Hepatocyte (in vitro differentiated cells): ENCODE measurements at places on chromosomes 11 and 22. TPM values are rescaled to one million over a fixed set of nuclear protein-coding genes. Genes with fewer than 3 reads are reported as not detected.

Gene KCNK4
- not detected in 2 replicates for polyA plus RNA-seq

Gene OR51B4
- polyA plus RNA-seq = 0.17 TPM in 1 of 2 replicates, not detected in the other

Gene TSPAN32
- polyA plus RNA-seq = 4.8 and 7.0 TPM in 2 replicates

Gene MAJIN
- polyA plus RNA-seq = not detected in 2 replicates

DNA sequence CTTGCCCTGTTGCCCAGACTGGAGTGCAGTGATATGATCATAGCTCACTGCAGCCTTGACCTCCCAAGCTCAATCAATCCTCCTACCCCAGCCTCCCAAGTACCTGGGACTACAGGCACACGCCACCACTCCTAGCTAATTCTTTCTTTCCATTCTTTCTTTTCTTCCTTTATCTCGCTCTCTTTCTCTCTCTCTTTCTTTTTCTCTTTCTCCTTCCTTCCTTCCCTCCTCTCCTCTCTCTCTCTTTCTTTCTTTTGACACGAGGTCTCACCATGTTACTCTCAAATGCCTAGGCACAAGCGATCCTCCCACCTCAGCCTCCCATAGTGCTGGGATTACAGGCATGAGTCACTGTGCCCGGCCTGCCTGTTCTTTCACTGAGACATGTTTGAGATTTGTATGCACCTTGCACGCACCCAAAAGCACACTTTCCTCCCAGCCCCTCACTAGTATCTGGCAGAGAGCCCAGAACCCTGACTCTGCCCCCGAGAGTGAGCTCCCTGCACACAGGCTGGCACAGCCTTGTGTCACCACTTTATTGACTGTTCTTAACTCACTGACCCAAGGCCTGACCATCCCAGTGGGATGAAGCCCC, 56.8 kb downstream of the CD6 start:
- DNase-seq = no peak
- H3K27me3 ChIP-seq = peaks cover 8% of the 10 kb centered on the region
- no peak overlapping the region for H3K4me3 ChIP-seq
- H3K36me3 ChIP-seq = no peaks in the 10 kb centered on the region
- H3K27ac ChIP-seq = no peak overlapping the region

Gene UPB1
- polyA plus RNA-seq = 0.39 and 1.0 TPM in 2 replicates

- peak overlapping the region; percentile 77 for H3K4me3 ChIP-seq
- peak overlapping the region; percentile 37 for H3K27ac ChIP-seq
- H3K36me3 ChIP-seq = no peaks in the 10 kb centered on the region
- DNase-seq = peak; percentile 33
- H3K27me3 ChIP-seq = peaks cover 62% of the 10 kb centered on the region
Measured at GRCh38 chr11:43942662-43943371, 380 bp downstream of the C11orf96 start.

Gene SYT12
- 0.50 and 1.8 TPM in 2 replicates for polyA plus RNA-seq

Gene UVRAG
- 15.3 and 21.1 TPM in 2 replicates for polyA plus RNA-seq

Gene ABCG4
- polyA plus RNA-seq = 0.45 and 0.99 TPM in 2 replicates

GRCh38 chr11:17477361-17477760, 716 bp upstream of the ABCC8 start:
- no peak overlapping the region for H3K4me3 ChIP-seq
- no peak for DNase-seq
- no peaks in the 10 kb centered on the region for H3K36me3 ChIP-seq
- peaks cover 70% of the 10 kb centered on the region for H3K27me3 ChIP-seq
- H3K27ac ChIP-seq = no peak overlapping the region
- no peaks in the 10 kb centered on the region for H3K4me1 ChIP-seq

Gene RAG1
- polyA plus RNA-seq = 1.0 and 1.1 TPM in 2 replicates

Gene TMEM25
- 35.6 and 42.9 TPM in 2 replicates for polyA plus RNA-seq

- H3K4me3 ChIP-seq = no peak overlapping the region
- no peaks in the 10 kb centered on the region for H3K36me3 ChIP-seq
- no peaks in the 10 kb centered on the region for H3K27me3 ChIP-seq
- H3K27ac ChIP-seq = no peak overlapping the region
- no peak for DNase-seq
- no peaks in the 10 kb centered on the region for H3K4me1 ChIP-seq
Measured at GRCh38 chr11:113827477-113827876, 47.9 kb downstream of the CLDN25 start.

- H3K27me3 ChIP-seq = no peaks in the 10 kb centered on the region
- H3K27ac ChIP-seq = no peak overlapping the region
- no peaks in the 10 kb centered on the region for H3K36me3 ChIP-seq
- DNase-seq = no peak
Measured at GRCh38 chr11:117238221-117238620, 5.8 kb downstream of the RNF214 start.

Gene NEFH
- 0.98 TPM in 1 of 2 replicates, not detected in the other for polyA plus RNA-seq

DNA sequence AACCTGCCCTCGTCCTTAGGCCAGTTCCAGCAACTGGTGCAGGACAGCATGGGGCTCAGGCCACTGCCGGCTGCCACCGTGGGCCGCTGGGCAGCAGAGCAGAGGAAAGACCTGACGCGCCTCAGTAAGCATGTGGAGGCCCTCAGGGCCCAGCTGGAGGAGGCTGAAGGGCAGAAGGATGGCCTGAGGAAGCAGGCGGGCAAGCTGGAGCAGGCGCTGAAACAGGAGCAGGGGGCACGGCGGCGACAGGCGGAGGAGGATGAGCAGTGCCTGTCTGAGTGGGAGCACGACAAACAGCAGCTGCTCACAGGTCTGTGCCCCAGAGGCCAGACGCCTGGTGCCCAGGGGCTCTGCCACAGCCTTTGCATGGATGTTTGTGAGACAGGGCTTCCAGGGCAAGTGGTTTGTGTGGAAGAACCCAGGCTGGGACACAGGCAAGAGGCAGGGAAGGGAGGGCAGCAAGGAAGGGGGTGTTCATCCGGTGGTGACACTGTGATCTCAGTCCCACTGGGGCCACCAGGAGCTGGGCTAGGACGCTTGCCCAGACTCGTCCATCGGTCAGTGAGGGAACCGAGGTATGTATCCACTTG, 13.9 kb downstream of the CCDC157 start:
- H3K27me3 ChIP-seq = no peaks in the 10 kb centered on the region
- H3K4me3 ChIP-seq = no peak overlapping the region
- H3K27ac ChIP-seq = no peak overlapping the region
- no peak for DNase-seq
- no peaks in the 10 kb centered on the region for H3K4me1 ChIP-seq

Gene HEPHL1
- 0.17 TPM in 1 of 2 replicates, not detected in the other for polyA plus RNA-seq

- H3K4me3 ChIP-seq = no peak overlapping the region
- no peaks in the 10 kb centered on the region for H3K27me3 ChIP-seq
- no peak for DNase-seq
- no peaks in the 10 kb centered on the region for H3K36me3 ChIP-seq
Measured at GRCh38 chr22:19455585-19456370, 8.3 kb upstream of the C22orf39 start.

Gene OR4D10
- not detected in 2 replicates for polyA plus RNA-seq

DNA sequence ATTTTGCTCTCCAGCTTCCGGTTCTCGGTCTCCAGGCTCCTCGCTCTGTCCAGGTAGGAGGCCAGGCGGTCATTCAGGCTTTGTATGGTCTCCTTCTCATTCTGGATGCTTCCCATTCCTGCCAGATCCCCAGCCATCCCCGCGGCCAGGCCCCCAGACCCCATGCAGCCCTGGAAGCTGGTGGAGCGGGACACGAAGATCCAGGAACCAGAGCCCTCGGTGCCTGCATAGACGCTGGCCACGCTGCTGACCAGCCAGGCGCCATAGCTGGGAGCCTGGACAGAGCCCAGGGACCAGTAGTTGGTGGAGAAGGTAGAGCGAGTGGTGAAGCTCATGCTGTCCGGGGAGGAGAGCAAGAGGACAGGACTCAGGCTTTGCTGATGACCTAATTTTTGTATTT, 11.8 kb downstream of the KLHL22 start:
- H3K27me3 ChIP-seq = no peaks in the 10 kb centered on the region
- H3K27ac ChIP-seq = no peak overlapping the region
- no peak for DNase-seq
- no peak overlapping the region for H3K4me3 ChIP-seq
- H3K4me1 ChIP-seq = no peaks in the 10 kb centered on the region

DNA sequence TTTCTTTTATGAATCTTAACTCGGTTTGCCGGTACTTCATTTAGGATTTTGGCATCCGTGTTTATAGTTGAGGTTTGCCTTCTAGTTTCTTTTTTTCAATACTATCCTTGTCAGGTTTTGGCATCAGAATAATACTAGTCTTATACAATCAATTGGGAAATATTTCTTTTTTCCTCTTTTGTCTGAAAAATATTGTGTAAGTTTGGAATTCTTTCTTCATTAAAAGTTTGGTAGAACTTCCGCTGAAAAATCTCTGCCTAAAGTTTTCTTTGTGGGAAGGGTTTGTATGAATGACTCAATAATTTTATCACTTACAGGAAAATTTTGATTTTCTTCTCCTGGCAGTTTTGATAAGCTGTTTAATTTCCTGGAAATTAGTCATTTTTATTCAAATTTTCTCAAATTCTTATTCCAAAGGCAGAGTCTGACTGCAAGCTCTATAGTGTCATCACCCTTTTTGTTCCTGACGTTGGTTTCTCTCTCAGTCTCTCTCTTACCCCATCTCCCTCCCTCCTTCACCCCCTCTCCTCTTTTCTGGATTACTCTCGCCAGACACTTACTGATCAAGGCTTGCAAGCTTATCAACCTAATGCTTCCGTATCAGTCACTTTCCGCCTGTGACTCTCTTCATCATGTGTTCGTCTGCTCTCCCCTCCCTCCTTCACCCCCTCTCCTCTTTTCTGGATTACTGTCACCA, 555.7 kb downstream of the TBC1D22A start:
- no peak overlapping the region for H3K4me3 ChIP-seq
- no peak for DNase-seq
- no peaks in the 10 kb centered on the region for H3K4me1 ChIP-seq
- H3K27ac ChIP-seq = no peak overlapping the region
- no peaks in the 10 kb centered on the region for H3K36me3 ChIP-seq
- no peaks in the 10 kb centered on the region for H3K27me3 ChIP-seq

Gene PRG3
- not detected in 2 replicates for polyA plus RNA-seq

DNA sequence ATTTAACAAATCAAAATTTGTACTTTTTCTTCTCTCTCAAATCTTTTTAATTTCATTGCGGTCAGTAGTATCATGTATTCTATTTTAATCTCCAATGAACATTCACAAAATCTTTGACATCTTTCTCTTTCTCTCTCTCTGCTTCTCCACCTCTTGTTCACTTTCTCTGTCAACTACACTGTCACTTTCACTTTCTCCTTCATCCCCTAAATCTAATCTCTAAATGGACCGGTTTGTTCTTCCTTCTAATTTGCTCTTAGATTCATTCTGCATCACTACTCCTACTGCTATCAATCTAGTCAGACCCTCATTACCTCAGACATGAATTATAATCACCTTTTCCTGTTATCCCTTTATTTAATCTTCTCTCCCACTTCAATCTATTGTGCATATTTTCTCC, 18.6 kb downstream of the CCDC73 start:
- no peak for DNase-seq
- H3K36me3 ChIP-seq = no peaks in the 10 kb centered on the region
- H3K27me3 ChIP-seq = no peaks in the 10 kb centered on the region
- H3K27ac ChIP-seq = no peak overlapping the region
- no peaks in the 10 kb centered on the region for H3K4me1 ChIP-seq
- H3K4me3 ChIP-seq = no peak overlapping the region

GRCh38 chr22:27724157-27724556, 77.4 kb downstream of the MN1 start:
- H3K36me3 ChIP-seq = no peaks in the 10 kb centered on the region
- H3K4me3 ChIP-seq = no peak overlapping the region
- H3K27me3 ChIP-seq = no peaks in the 10 kb centered on the region
- H3K4me1 ChIP-seq = peaks cover 11% of the 10 kb centered on the region
- no peak overlapping the region for H3K27ac ChIP-seq
- no peak for DNase-seq

DNA sequence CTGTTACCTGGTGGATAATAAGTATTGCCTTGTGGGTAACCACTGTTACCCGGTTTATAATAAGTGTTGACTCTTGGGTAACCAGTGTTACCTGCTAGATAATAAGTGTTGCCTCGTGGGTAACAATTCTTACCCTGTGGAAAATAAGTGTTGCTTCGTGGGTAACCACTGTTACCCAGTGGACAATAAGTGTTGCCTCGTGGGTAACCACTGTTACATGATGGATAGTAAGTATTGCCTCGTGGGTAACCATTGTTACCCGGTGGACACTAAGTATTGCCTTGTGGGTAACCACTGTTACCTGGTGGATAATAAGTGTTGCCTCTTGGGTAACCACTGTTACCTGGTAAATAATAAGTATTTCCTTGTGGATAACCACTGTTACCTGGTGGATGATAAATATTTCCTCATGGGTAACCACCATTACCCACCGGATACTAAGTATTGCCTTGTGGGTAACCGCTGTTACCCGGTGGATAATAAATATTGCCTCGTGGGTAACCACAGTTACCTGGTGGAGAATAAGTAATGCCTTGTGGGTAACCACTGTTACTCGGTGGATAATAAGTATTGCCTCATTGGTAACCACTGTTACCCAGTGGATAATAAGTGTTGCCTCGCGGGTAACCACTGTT, 8.7 kb upstream of the NXPE4 start:
- H3K27me3 ChIP-seq = no peaks in the 10 kb centered on the region
- no peak for DNase-seq
- H3K4me3 ChIP-seq = no peak overlapping the region
- H3K27ac ChIP-seq = no peak overlapping the region
